Activated T-helper 1 cell treated with anti-CD3 and anti-CD28 coated beads, Interleukin-12 subunit alpha, Interleukin-12 subunit beta, Interleukin-2, Interleukin-4 antibody, amounts not matched to agents 30 ng/mL and 10 ng/mL and 1 ng/mL, durations not matched to agents 14 hours and 24 hours and 36 hours (primary cell): ENCODE measurements at places on chromosomes 13 and 19.

- no peak for DNase-seq
Measured at GRCh38 chr19:15371119-15371518, 8.5 kb downstream of the AKAP8 start.

- no peak for DNase-seq
Measured at GRCh38 chr13:73991384-73991783, 142.8 kb downstream of the KLF12 start.

DNA sequence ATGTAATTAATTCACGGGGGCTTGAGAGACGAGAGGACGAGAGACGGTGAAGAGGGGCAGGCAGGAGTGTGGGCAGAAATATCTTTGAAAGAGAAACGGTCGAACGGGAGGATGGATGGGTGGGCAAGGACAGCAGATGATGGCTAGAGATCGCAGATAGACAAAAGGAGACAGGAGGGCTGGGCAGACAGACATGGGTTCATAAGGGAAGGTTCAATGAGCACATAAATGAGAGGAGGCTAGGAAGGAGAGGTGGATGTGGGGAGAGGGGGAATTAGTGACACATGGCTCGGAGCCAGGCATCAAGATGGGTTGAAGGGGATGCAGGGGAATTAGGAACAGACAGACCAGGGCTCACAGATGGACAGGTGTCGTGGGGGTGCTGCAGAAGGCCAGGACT lies 1.1 kb downstream of the SYT3 start:
- no peak for DNase-seq

- DNase-seq = no peak
Measured at GRCh38 chr19:33946535-33947264, 150.0 kb downstream of the KCTD15 start.

DNA sequence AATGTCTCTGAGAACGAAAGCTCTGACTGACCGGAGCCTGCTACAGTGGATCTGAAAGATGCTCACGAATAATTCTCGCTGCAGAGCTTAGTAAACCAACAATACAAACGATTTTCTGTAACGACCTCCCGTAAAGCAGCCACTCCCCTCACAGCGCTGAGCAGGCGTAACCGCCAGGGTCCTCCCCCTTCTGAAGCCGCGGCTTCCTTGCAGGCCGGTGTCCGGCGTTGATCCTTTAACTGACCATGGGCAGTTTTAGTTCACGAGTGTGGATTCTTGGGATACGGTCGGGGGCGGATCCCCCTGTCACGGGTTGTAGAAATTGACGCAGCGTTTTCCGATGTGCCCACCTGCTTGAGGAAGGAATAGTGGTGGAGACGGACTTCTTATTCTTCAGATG lies 75.9 kb downstream of the ATP11A start:
- DNase-seq = no peak

DNA sequence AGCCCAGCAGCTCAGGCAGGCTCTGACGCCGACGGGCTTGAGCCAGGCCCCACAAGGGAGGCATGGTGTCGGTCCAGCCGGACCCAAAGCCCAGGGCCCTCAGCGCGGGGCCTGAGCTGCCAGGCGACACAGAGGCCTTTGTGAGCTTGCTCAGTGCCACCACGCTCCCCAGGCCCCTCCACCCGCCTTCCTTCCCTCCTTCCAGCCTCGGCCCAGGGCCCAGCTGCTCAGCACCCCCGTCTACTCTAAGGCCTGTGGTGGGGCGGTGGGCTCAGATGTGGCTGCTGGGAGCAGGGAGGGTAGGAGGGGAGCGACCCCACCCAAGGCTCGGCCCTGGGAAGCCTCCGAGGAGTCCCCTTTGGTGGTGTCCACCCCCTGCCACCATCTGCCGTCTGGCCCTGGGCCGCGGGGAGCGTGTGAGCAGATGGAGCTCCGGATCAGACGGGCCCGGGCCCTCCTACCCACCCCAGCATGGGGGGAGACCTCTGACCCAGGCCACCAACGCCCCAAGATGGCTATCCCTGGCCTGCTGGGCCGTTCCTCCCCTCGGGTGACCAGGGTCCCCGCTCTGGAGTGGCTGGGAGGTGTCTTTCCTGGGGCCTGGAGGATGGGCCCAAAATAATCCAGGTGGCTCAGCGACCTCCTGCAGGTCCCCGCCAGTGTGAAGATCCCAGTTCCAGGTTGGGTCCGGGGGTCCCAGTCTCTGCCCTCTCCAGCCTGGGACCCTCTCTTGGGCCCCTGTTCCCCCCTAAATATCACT lies 7.8 kb downstream of the ZBTB7A start:
- DNase-seq = no peak

DNA sequence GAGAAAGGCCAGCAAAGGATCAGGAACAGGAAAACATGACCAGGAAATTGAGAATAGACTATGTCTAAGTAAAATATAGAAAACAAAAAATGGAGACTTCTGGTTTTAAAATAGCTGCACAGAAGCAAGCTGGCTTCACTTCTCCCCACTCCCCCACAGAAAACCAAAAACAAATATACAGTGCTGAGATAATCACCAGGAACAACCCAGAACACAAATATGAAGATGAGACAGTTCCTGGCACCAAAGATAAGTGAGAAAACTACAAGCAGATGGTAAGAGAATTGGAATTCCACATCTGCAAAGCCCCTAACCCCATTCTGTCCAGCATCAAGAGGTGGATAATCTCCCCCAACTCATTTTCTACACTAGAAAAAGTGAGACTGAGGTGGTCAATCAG lies 397.7 kb downstream of the SUCLA2 start:
- no peak for DNase-seq

DNA sequence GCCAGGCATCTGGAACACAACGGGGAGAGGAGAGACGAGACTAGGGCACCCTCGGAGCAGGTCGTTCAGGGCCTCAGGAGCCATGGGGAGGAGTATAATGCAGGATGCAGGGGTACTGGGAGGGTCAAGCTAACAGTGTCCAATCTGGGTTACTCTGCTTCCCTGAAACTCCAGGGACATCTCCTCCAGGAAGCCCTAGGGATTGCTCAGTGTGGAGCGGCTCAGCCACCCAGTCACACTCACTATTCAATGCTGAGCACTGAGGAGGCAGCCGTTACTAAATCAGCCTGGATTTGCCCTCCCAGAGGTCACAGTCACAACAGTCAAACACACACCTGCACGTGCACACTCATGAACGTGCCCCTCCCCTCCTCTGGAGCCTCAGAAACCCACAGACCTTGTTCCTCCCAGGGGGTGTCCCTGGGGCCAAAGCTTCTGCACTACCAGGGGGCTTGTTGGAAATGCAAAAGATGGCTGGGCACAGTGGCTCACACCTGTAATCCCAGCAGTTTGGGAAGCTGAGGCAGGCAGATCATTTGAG lies 6.9 kb upstream of the FOSB start:
- no peak for DNase-seq

- no peak for DNase-seq
Measured at GRCh38 chr19:16688084-16688483, 27.1 kb downstream of the TMEM38A start.

DNA sequence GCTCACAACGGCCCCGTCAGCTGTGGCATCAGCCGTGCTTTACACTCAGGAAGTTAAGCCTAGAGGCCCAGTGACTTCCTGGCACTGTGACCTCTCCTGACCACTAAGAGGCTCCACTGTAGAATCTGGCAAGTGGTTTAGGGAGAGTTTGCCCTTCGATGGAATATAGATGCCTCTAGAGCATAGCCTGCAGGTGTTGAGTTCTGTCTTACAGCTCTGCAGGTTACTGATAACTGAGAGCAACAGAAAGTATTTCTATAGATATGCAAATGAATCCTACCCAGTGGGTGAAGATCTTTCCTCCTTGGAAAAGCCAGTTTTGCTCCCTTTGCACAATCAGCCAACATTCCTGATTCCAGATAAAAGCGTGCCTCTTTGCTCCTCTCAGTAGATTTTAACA lies 35.8 kb downstream of the ATP12A start:
- no peak for DNase-seq

- DNase-seq = no peak
Measured at GRCh38 chr13:20274466-20274865, 42.3 kb upstream of the GJB6 start.

DNA sequence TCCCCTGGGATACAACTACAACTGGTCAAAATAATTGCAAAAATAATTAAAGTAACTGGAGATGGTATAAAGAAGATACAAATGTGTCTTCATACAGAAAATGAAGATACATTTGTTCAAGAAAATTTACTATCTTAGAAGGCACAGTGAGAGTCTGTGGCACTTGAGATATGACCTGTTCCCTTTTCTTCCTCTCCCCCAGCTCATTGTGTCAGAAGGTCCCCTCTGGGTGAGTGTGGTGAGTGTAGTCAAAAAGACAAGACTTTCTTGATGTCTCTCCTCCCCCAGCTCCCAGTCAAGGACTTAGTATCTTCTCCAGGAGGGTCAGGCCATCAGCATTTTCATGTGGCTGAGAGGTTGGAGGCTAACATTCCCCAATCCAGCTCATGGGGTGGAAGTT lies 51.7 kb downstream of the EDNRB start:
- DNase-seq = no peak

DNA sequence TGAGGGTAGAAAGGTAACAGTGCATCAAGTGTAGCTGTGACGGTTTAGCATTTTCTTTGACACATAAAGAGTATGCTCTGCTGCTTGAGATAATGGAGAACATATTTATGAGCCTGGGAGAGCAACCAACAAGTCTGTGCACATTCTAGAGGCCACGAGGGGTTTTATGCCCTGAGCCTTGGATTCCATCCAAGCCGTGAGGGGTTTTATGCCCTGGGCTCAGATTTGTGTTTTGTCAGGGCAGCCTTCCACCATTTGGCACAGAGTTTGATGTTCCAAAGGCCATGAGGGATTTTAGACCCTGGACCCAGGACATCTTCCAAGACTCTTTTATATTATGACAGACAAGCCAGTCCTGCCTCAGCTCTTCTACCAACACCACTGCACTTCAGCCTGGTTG lies 106.4 kb downstream of the ZNF486 start:
- no peak for DNase-seq

- no peak for DNase-seq
Measured at GRCh38 chr13:30193279-30194234, 113.8 kb downstream of the KATNAL1 start.

- no peak for DNase-seq
Measured at GRCh38 chr13:19634256-19634740, 839 bp downstream of the MPHOSPH8 start.

DNA sequence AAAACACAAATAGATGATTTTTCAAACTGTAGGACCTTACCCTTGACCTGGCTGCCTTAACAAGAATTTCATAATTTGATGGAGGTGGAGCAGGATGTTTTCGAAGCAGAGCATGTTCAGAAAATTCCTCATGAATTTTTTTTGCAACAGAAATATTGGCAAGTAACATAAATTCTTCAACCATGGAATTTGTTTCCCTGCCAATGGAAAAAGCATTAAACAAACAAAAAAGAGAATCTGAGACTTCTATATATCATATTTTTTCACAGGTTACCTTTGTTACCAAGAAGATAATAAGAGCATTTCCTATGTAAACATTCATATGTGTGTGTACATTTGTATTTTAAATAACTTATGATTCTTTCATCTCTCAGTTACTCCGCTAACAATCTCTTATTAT lies 18.3 kb downstream of the DIS3 start:
- DNase-seq = no peak

DNA sequence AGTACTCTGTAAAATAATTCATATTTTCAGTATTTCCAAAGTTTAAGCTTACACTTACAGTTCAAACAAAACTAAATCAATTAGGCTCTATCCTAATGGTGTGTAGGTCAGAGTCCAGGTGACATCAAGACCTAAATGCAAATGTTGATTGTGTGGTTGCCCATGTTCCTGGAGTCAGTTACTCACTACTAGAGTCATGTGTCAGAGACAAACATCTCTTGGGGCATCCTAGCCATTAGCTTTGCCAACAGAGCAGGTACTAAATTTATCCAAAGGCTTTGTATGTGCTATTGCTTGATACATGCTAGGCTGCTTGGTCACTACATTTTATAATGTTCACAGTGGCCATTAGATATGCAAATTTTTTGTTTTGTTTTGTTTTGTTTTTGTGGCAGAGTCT lies 11.7 kb downstream of the SPRY2 start:
- DNase-seq = no peak

- peak; percentile 47 for DNase-seq
Measured at GRCh38 chr19:9865732-9866501, 30.8 kb downstream of the PIN1 start.

- no peak for DNase-seq
Measured at GRCh38 chr19:8731428-8732169, 10.2 kb downstream of the OR2Z1 start.

GRCh38 chr13:38850868-38851626 lies 139.6 kb downstream of the STOML3 start:
- no peak for DNase-seq

- DNase-seq = no peak
Measured at GRCh38 chr13:50014386-50014785, 858 bp upstream of the KCNRG start.

GRCh38 chr13:71922194-71922593 lies 55.2 kb upstream of the DACH1 start:
- no peak for DNase-seq

DNA sequence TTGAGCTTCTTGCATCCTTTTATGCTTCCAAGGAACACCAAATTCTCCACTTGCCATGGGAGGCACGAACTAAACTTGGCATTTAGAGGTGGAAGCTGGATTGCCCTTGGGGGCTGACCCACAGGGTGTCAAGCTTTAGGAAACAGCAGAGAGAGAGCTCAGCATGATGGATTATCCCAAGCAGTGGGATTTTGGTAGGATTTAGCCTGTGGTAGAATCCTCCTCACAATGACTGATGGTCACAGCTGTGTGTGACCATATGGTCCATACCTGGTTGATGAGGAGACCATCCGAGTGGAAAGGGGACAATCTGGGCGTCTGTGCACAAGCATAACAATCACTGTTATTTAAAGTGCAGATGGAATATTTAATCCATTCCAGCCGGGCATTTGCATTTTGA lies 40.1 kb upstream of the PSG9 start:
- no peak for DNase-seq

DNA sequence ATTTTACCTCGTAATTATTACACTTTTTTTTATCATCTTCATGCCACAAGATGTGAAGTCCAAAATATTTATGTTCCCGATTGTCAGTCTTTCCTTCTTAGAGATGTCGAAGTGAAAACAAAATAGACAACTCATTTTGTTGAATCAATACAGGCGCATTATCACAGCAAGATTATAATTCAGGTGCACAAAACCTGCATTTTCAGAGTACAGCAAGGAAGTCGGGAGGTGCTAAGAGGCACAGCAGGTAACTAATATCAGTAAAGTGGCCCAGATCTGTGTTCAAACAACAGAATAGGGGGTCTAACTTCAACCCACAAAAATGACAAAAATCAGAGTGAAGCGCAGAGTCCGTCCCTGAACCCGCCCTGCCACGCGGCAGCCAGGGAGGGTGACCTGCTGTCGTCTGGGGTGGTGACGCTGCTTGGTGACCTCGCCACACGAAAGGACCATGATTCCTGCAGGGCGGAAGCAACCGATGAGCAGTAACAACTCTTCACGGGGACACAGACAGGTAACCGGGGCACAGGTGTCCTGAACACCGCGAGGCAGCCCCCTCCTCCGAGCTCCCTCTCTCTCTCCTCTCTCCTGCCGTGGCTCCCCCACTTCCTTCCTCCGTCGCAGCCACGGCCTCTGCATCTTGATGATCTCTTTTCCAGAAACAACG lies 50.9 kb upstream of the SPACA7 start:
- no peak for DNase-seq
